ENCODE measurements at places on chromosomes 7 and 10. TPM values are rescaled to one million over a fixed set of nuclear protein-coding genes. Genes with fewer than 3 reads are reported as not detected.

DNA sequence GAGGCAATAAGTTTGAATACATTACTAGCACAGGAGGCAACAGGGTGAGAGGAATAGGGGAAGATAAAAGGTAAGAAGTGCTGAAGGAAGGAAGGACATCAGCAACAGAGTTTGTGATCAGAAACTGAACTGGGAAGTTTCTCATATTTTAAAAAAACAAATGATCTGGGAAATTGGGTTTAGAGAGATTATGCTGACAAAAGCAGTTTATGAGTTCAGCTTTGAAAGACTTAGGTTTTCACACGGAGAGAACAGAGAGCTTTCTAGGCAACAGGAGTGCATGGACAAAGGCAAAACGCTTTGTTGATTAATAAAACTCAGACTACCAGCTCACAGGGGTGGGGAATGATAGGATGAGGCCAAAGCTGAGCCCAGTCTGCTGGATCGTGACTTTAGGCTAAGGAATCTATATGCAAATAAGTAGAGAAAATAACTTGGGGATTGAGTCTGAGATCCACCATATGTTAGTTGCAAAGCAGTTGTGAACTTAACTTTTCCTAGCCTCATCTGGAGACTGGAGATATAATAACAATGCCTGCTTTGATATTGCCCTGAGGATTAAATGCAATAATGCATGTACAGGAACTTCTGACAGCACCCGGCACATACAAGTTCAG, 4.2 kb downstream of the OSBPL3 start:
- no peak for DNase-seq

Gene SLC26A3
- total RNA-seq, result not detected

- DNase-seq, result no peak
Observed at GRCh38 chr7:157641866-157642265, 305.1 kb downstream of the DNAJB6 start.

GRCh38 chr10:79293841-79294581, 53.3 kb upstream of the PPIF start:
- DNase-seq, result no peak

- DNase-seq, result no peak
Observed at GRCh38 chr7:148979827-148980226, 48.5 kb downstream of the PDIA4 start.

GRCh38 chr10:124125305-124126116, 32.1 kb upstream of the CHST15 start:
- no peak for DNase-seq

DNA sequence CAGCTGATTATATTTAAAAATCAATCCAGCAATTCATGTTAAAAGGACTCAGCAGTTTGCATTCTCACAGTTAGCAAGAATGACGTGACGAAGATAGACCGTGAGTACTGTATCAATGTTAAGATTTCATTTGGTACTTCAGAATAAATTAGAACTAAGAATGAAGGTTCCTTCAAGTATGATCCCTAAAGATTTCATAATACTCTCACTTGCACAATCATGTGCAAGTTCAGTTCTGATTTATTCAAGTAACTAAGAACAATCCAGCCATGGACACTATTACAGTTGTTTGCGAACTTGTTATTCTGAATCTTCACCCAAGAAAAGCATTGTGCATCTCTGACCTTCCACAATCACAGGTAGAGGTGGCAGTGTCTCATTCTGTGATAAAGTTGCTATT, 7.7 kb downstream of the RHEB start:
- DNase-seq, result no peak

Gene ALOX5
- 127 TPM for total RNA-seq

- DNase-seq, result no peak
Observed at GRCh38 chr7:112933598-112933997, 143.4 kb upstream of the TMEM168 start.

- DNase-seq, result peak; percentile 6
Observed at GRCh38 chr10:60461688-60462087, 72.0 kb upstream of the ANK3 start.

Gene TCAF2
- total RNA-seq, result 5.7 TPM

- no peak for DNase-seq
Observed at GRCh38 chr10:119595134-119595675, 1.6 kb downstream of the TIAL1 start.

- DNase-seq, result no peak
Observed at GRCh38 chr7:55493408-55493807, 78.9 kb downstream of the VOPP1 start.

DNA sequence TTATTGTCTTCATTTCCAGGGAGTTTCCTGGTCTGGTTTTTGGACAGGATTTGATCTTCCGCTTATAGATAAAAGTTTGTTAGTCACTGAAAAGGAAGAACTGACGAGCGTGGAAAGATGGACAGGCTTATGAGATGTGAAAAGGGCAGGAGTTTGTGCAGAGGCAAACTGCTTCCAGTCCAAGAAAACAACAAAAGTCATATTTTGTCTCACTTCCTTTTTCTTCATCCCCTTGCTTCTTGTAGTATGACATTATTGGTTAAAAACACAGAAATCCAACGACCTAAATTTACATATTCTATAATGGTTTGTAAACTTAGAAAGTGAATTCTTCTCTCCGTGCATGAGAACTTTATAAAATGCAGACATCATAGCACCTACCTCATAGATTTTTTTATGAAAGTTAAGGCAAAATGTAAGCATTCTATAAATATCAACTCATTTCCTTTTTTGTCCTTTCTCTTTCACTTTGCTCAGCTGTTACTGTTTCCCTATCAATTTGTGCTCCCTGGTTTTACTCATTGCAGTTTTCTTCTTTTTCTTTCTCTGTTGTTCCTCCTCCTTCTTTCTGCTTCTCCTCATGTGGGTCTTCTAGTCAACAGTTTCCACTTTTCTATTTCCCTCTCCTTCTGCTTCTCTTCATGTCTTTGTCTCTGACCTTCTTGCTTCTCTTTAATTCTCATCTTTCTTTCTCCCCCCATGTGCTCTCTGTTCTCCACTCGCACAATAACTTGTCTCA, 370.2 kb downstream of the ARL4A start:
- no peak for DNase-seq

Gene GTPBP10
- total RNA-seq, result 11.3 TPM

Gene EPO
- not detected for total RNA-seq

Gene CLDN4
- 0.42 TPM for total RNA-seq

DNA sequence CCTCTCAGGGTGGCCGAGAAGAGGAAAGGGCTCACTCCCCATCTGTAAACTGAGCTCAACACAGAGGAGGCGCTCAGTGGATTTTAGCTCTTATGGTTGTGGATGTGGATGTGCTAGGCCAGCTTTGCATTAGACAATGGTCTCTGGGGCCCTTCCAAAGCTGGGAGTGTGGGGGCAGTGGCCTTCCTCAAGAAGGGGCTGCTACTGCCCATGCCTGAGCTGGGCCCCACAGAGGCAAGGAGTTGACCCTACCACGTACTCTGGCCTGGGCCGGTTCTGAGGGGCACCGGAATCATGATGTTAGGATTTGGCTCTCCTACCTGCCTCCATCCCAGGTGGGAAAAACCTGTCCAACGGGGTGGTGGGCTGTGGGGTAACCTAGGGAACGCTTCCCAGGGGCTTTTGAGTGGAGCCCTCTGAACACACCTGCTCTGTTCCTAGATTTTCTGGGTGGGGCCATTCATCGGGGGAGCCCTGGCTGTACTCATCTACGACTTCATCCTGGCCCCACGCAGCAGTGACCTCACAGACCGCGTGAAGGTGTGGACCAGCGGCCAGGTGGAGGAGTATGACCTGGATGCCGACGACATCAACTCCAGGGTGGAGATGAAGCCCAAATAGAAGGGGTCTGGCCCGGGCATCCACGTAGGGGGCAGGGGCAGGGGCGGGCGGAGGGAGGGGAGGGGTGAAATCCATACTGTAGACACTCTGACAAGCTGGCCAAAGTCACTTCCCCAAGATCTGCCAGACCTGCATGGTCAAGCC, 11.5 kb downstream of the AQP1 start:
- peak; percentile 3 for DNase-seq

DNA sequence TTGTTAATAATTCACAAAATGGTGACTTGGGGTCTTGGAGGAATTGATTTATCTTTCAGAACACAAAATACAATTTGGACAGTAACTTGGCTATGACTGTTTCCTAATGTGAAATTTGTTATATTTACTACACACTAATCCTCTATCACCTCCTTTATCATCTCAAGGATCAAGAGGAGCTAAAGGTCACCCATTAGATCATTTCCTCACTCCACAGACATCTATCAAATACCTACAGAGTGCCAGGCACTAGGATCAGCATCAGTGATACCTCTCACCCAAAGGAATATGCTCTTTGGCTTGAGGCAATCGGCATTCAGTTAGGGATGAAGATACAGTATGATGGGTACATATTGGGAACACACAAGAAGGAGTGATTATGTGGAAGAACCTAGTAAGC, 132.1 kb downstream of the INHBA start:
- no peak for DNase-seq

- DNase-seq, result no peak
Observed at GRCh38 chr10:111087331-111087756, 10.5 kb downstream of the ADRA2A start.

DNA sequence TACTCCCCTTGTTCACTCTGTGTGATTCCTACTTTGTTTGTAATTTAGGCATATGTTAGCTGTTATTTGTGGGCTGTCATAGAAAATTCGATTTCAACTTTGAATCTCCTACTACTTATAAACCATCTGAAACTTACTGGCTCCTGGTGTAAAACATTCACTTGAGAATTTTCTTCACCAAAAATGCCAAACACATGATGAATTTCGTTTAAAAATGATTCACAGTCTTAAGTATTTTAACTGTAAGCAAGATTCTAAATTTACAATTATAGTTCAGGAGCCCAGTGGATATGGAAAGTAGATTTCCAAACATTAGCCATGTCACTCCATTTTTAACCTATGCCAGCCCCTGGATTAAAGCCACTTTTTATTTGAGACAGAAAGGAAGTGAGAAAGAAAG, 3.1 kb downstream of the CPED1 start:
- DNase-seq, result no peak

- DNase-seq, result no peak
Observed at GRCh38 chr10:119162452-119163092, 2.9 kb downstream of the SFXN4 start.

- DNase-seq, result no peak
Observed at GRCh38 chr7:29337546-29338116, 143.1 kb downstream of the CHN2 start.

All from tibial nerve (tissue), 4 donors.